ENCODE measurements at places on chromosomes 4 and X.
A peak's percentile ranks its signal among the peaks of the same experiment; 100 is the strongest.

DNA sequence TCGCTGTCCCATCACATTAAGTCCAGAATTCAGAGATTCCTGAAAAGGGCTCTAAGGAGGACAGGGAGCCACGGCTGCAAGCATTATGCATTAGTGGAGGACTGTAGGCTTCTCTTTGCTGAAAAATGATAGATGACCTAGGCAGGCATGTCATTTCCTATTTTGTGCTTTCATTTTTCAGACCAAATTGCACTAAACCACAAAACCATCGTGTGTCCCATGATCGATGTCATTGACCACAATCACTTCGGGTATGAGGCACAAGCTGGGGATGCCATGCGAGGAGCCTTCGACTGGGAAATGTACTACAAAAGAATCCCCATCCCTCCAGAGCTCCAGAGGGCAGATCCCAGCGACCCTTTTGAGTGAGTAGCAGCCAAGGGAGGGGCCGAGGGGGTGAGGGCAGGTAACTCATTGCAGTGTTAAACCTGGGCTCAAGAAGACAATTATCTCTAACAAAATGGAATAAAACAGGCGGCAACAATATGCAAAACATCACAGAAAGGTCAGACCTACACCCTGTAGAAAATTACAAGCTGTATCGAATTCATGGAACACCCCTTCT is 355.2 kb upstream of the GALNT7 start:
- DNase-seq, result no peak

- DNase-seq, result no peak
Observed at GRCh38 chr4:48203819-48204218, 65.8 kb downstream of the TEC start.

- no peak for DNase-seq
Observed at GRCh38 chr4:138835832-138836533, 179.6 kb upstream of the NOCT start.

- DNase-seq, result no peak
Observed at GRCh38 chr4:1315836-1316536, 26.3 kb downstream of the MAEA start.

GRCh38 chr4:577499-578450 is 1.7 kb upstream of the TMEM271 start:
- peak; percentile 75 for DNase-seq

- no peak for DNase-seq
Observed at GRCh38 chrX:72366178-72366577, 60.5 kb upstream of the CITED1 start.

GRCh38 chrX:21926116-21926515 is 14.4 kb upstream of the SMS start:
- DNase-seq, result no peak

- DNase-seq, result no peak
Observed at GRCh38 chr4:156113138-156113765, 159.6 kb upstream of the CTSO start.

DNA sequence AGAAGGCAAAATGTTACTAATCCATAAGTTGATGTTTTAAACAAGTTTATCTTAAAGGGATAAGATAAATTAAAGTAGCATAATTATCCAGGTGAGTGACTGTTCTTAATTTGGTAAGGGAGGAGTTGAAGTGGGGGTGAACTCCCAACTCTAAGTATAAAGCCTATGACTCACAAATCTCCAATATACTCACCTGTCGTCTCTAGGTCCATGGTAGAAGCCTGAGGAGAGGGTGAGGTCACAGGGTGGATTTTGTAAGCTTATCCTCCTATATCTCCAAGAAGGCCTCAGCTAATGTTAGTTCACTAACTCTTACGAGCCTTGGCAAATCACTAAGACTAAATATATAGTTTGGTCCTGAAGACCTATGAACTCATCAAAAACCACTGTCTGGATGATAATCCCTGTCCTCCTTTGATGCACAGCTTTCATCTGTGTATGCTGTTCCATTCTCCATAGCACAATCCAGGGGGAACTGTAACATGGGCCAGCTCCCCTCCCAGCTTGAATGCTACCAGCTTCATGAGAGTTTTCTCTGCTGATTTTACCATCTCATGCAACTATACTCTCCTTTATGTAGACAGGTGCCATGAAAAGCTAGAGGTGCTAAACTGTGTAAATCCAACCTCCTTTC is 158.7 kb downstream of the BTC start:
- DNase-seq, result no peak

- DNase-seq, result no peak
Observed at GRCh38 chr4:155582971-155583437, 83.6 kb upstream of the GUCY1A1 start.

- no peak for DNase-seq
Observed at GRCh38 chr4:102546635-102547034, 45.5 kb downstream of the NFKB1 start.

- DNase-seq, result no peak
Observed at GRCh38 chr4:128571747-128572146, 237.8 kb upstream of the JADE1 start.

- DNase-seq, result no peak
Observed at GRCh38 chrX:10939424-10939823, 171.7 kb upstream of the HCCS start.

DNA sequence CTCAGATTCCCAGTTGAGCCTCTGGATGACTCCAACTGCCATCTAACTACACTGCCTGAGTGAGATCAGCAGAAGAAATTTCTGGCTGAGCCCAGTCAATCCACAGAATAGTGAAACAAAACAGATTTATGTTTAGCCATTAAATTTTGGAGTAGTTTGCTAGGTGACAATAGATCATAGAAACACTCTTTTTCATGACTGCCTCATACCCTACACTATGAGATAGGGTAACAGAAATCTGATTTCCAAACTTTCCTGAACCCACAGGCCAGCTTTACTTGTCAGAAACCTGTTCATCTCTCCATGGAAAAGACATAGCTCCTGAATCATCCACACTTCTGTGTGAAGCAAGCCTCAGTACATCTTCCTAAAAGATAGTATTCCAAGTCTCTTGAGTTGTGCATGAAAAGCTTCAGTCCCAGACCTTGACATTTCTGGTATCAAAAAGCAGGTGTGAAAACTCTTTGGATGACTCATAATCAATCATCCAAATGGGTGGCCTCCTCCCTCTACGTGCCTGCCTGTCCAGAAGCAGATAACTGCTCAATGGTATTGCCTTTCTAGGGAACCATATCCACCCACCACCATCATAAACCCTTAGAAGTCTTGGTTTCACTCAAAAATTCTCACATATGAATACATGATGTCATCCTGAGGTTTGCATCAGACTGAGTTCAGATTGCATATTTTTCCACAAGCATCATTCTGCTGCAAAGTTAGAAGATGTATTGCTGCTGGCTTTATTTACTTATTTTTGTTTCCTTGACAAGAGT is 47.5 kb upstream of the RAP2C start:
- DNase-seq, result no peak

DNA sequence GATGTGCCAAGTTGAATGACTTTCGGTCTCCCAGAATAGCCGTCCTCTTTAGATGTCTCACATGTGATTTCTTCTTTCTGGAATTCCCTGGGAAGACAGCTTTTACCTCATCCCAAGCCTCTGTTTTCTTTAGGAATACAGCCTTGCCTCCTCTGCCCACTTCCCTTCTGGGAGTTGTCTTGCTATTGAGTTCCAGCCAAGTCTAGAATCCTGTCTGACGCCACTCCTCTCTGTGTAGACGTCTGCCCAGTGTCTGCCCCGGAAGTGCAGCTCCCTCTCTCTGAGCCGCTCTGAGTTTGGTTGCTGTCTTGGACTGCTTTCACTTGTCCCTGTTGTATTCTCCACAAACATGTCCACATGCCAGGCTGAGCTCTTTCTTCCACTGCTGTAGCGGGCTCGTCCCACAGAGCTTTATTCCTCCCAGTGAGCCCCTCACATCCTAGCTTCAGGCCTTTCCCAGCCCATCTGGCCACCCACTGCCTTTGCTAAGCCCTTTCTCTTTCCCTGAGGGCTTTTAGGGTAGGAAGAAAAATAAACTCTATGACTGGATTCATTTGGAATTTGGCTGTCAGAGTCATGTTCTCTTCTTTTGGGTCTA is 9.0 kb upstream of the IGFBP7 start:
- no peak for DNase-seq

- no peak for DNase-seq
Observed at GRCh38 chrX:41033299-41033698, 51.9 kb upstream of the USP9X start.

DNA sequence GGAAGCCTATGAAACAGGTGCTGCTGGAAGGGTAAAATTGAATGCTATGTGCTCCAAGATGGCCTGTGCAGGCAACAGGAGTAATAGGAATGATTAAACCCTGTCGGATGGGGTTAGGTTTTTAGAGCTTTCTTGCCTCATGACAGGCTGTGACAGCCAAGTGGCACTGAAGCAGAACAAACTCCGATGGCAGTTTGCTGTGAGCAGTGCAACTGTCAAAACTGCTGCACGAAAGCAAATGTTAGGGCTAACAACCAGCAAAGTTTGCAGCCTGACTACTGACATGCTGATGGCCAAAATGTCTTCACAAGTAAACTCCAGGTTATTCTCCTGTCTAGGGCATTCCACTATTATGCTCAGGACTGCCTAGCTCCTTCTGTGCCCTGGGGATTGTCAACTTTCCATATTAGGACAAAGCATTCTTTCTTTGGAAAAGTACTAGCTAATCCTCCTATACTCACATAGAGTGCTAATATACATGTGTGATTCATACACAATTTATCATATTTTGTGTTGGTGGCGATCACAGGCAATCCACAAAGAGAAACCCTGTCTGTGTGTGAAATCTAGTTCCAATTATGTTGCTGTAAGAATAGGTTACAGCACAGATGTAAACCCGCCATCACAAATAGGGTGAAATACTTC is 486.6 kb upstream of the TENM3 start:
- no peak for DNase-seq

GRCh38 chrX:135432881-135433521 is 11.3 kb downstream of the SMIM10L2A start:
- no peak for DNase-seq

- no peak for DNase-seq
Observed at GRCh38 chrX:12278151-12278550, 139.9 kb downstream of the FRMPD4 start.

DNA sequence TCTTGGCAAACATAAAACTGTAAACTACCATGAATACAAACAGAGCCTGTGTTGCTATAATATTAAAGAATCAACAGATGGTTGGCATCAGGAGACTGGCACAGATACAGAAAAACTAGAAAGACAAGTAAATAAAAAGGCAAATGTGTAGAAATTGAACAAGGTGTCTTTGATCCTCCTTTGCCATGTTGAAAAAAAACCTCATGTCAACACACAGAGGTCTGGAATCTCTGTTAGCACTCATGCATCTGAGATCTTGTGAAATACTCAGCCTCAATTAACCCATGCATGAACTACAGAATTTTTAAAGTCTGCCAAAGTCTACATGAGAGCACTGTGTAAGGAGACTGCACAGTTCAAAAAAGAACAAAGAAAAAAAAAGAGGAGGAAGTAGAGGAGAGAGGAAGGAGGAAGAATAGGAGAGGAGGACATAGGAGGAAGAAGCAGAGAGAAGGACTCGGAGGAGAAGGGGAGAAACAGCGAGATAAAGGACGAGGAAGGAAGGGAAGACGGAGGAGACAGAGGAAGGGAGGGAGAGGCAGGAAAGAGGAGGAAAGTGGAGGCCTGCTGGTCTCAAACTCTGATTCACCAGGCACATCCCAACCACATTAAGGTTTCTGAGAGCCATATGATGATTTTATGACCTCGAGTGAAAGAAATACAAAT is 52.8 kb downstream of the PRDM5 start:
- DNase-seq, result no peak

GRCh38 chr4:150126201-150126863 is 48.1 kb downstream of the DCLK2 start:
- no peak for DNase-seq

- DNase-seq, result no peak
Observed at GRCh38 chr4:126458993-126459392, 1144.2 kb downstream of the FAT4 start.

GRCh38 chrX:74506317-74507115 is 85.2 kb downstream of the SLC16A2 start:
- no peak for DNase-seq

DNA sequence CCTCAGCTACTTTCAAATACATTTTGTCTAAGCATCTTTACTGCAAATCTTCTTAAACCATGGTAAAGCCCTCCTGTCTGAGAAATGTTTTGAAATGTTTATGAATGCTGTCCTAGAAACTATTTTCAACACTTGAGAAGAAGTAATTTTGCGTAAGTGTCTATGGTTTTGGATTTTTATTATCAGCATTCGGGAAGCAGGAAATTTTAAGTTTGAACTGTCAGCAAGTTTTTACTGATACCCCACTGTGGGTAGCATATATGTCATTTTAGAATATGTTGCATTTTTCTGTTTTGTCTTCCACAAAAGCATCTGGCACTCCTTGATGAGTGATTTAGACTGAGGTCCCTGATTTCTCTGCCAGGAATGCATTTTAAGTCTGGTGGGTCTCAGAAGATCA is 302.4 kb upstream of the GIMD1 start:
- no peak for DNase-seq

Measured in H9 (cell line).